ENCODE measurements at places on chromosomes 13 and 19. TPM values are rescaled to one million over a fixed set of nuclear protein-coding genes. Genes with fewer than 3 reads are reported as not detected.
A peak's percentile ranks its signal among the peaks of the same experiment; 100 is the strongest.

- DNase-seq = peak; percentile 70
Measured at GRCh38 chr19:58009666-58010301, 7.2 kb upstream of the ZNF606 start.

DNA sequence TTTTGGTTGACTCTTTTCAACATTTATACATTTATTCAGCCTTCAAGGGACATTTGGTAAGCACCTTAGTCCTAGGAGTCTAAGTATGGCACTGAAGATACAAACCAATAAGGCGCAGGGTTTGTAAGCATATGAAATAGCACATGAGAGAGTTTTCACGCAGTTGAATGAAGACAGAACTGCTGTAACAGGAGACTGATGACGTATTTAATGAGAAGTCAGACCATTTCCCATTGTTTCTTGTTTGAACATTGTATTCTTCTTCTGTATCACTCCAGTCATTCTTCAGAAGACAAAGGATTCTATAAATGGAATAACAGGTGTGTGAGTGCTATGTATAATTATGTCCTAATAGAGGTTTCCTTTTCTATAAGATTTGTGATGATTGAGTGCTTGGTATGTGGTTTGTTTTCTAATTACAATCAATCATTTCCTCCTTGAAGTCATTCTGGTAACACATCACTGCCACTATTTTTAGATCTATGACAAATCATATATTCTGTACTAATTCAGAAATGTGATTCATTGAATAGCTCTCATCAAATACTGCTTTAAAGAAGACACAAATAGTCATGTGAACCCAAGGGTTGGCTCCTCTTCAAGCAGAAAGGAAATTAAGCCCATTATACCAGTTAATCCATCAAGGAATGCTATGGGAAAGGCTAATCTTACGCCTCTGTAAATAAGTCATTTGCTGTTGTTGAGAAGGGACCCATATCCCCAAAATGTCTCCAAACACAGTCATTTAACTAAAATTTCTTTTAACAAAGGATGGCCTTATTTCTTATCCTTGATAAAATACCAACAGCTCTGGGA lies 222.8 kb upstream of the NBEA start:
- no peak for DNase-seq

The ETV2 gene
- total RNA-seq = not detected

- no peak for DNase-seq
Measured at GRCh38 chr13:106416645-106417044, 118.8 kb downstream of the EFNB2 start.

DNA sequence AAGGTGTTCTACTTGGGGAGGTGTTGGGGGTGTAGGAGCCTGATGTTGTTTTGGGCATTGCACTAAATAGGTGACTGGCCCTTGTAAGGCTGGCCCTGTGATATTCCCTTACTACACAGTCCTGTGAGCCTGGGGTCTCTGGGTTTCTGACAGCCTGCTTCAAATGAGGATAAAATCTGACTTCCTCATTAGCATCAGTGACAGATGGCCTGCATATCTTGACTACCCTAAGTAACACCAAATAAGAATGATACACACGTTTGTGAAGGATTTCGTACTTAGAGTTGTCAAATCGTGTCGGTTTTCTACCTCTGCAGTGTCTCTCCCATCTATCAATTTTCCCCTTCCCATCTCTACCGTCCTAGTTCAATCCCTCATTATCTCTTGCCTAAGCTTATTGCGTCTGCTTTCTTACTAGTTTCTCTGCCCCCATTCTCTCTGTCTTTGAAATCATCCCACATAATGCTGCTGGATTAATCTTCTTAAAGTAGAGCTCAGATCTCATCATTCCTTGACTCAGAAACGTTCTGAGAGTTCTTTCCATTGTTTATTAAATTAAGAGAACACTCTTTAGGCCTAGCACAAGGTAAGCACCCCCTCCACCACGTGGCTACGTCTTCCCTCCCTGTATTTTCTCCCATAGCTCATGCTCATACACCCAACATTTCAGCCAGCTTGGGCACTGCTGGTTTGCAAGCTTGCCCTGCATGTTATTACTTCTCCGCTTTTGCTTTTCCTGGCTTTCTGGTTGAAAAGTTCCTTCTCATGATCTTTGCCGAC lies 26.2 kb upstream of the CNMD start:
- DNase-seq = no peak

DNA sequence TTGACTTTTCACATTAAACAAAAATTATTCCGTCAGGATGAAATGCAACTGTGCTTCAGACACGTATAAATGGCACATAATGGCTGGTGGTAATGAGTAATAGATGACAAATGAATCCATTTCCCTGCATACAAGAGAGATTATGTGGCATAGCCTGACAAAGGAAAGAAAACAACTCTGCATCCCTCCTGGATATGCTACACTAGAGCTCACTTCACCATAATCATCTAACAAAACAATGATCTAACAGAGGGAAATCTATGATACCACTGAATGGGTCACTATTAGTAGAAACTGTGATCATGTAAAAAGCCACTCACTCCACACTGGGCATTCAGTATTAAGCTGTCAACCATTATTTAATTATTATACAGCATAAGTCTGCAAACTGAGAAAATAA lies 1498.4 kb downstream of the EFNB2 start:
- DNase-seq = peak; percentile 34

- no peak for DNase-seq
Measured at GRCh38 chr13:29752175-29752574, 98.2 kb downstream of the UBL3 start.

- no peak for DNase-seq
Measured at GRCh38 chr19:46347572-46347883, 641 bp downstream of the PPP5C start.

- no peak for DNase-seq
Measured at GRCh38 chr13:25422153-25422552, 50.4 kb downstream of the ATP8A2 start.

- DNase-seq = no peak
Measured at GRCh38 chr13:109749365-109749764, 37.0 kb downstream of the IRS2 start.

- DNase-seq = peak; percentile 75
Measured at GRCh38 chr13:93235258-93236015, 8.8 kb downstream of the GPC6 start.

The PSG6 gene
- 0.23 TPM for total RNA-seq

DNA sequence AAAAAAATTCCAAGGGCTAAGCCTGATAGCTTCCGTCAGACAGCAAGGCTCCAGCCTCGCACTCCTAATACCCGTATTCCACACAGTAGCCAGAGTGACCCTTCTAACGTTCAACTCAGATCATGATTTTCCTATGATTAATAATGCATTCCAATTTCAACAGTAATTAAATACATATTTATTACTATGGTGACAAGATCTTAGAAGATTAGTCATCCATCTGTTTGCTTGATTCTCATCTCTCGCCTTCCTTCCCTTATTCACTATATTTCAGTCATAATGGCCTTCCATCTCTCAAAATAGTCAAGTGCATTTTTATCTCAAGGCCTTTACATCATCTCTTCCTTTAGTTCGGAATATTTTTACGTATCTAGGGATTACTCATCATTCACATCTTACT lies 621.2 kb upstream of the SPRY2 start:
- DNase-seq = peak; percentile 26

GRCh38 chr13:30718661-30719524 lies 16.4 kb upstream of the ALOX5AP start:
- DNase-seq = peak; percentile 94

- peak; percentile 47 for DNase-seq
Measured at GRCh38 chr13:37209621-37210580, 104.4 kb upstream of the CSNK1A1L start.

- DNase-seq = no peak
Measured at GRCh38 chr13:26457212-26457611, 100.3 kb upstream of the WASF3 start.

The SYNE4 gene
- 1.1 TPM for total RNA-seq

The FAM124A gene
- 1.1 TPM for total RNA-seq

The AMH gene
- 4.6 TPM for total RNA-seq

DNA sequence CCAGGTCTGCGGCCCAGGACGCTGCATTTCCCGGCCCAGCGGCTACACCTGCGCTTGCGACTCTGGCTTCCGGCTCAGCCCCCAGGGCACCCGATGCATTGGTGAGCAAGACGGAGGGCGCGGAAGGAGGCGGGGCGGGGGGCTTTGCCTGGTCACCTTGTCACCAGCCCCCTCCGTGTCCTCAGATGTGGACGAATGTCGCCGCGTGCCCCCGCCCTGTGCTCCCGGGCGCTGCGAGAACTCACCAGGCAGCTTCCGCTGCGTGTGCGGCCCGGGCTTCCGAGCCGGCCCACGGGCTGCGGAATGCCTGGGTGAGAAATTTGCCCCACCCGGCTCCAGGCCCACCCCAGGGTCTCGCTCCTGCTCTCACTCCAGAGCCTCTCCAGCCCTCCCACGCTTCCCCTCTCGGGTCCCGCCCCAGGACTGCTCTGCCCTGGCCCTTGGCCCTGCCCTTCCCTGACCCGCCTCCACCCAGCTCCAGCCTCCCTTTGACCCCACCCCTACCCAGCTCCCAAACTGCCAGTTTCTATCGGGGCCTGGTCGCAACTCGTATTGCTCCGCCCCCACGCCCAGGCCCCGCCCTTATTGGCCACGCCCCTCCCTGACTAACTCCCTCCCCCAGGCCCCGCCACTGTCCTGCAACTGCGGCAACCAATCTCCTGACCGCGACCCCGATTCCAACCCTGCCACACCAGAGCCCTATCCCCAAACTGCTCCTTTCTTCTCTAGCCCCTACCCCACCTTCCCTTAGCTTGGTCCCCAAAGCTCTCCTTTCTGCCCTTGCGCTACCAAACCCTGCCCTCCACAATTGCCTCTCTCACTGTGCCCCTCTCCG lies 8.6 kb downstream of the LTBP4 start:
- peak; percentile 48 for DNase-seq
